ENCODE measurements at places on chromosomes 12 and 14.

- DNase-seq: no peak
Observed at GRCh38 chr12:27244689-27245488, 803 bp downstream of the STK38L start.

DNA sequence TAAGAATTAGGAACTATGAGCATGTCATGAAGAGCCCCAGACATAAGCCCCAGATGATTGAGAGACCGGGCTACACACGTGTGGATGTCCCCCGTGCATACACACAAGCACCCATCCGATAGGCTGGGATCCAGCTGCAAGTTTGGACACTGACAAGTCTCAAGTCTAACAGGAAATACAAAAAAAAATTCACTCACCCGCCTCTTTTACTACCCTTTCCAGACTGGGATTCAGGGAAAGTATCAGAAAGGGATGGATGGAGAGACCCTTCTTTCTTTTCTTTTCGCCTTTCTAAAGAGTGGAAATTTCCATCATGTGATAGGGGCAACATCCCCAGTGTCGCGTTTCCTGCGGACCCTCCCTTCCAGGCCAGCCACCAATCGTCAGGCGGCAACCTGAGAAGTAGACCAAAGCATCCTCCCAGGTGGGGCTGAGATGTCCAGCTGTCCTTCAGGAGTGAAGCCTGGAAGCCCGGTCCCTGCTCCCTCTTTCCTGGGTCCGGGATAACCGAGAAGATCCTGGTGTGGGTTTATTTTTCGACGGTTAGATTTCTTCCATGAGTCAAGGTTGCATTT lies 6.4 kb upstream of the SLC38A4 start:
- DNase-seq: no peak

- DNase-seq: no peak
Observed at GRCh38 chr12:47772094-47772660, 861 bp upstream of the SLC48A1 start.

DNA sequence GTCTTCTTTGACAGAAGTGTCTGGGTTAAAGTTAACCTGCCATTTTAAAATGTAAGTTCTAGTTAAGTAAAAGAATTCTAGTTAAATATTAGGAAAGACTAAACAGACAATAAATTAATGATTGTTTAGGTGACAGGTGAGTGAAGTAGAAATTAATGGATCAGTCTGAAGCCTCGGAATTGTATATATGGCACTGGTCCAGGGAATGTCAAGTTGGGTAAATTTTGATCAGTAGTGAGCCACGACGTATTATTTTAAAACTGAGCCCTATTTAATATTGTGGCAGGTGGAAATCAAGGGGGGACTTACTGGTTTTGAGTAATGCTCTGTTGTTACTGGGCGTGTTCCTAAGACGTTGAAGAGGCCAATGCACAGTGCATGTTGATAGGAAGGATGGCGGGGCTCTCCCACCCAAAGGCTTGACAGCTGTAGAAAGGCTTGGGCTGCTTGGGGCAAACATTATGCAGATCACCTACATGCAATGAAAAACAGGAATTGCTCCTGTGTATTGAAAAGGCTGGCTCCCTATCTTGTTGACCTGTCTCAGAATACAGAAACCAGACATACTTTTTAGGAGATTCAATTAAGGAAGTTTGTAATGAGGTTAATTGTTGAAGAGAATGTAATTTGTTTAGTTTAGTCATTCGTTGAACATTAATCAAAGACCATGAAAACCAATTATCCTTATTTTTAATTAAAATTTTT lies 5.9 kb upstream of the PPFIBP1 start:
- no peak for DNase-seq
